ENCODE measurements at places on chromosomes 16 and 17. TPM values are rescaled to one million over a fixed set of nuclear protein-coding genes. Genes with fewer than 3 reads are reported as not detected.

Gene KRTAP3-1
- total RNA-seq: not detected

DNA sequence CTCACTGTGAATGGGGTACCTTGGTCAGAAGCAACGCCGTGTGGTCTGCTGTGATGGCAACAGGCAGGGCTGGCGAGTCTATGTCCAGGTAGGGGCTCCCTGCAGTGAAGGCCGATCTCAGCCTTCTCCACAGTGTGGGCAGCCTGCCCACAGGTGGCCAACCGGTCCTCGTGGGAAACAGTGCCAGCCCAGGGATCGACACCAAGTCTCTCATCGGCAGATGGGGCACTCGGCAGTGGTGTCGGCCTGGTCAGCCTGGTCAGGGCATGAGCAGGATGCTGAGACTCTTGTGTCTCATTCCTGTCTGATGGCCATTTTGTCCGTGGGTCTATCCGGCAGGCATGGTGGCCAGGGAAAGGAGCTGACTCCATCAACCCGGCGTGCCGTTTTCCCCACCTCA, 92.2 kb downstream of the TNFRSF13B start:
- no peak for DNase-seq

Gene CLN3
- 26.5 TPM for total RNA-seq

DNA sequence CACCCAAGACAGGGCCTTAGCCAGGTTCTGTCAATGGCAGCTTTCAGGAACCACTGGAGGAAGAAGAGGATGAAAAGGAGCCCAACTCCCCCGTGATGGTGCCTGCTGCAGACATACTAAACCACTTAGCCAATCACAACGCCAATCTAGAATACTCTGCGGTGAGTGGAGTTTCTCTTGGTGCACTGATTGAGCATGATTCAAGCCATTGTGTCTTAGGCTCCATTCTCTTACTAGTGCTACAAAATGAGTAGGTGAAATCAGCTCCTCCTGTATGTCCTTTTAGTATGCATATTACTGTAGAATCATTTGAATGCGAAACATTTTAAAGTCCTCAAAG, 1.4 kb downstream of the SETD6 start:
- no peak for DNase-seq

Gene ARHGAP44
- 0.21 TPM for total RNA-seq

Gene REXO5
- total RNA-seq: 11.8 TPM
